ENCODE measurements at places on chromosomes 12 and 14.
A peak's percentile ranks its signal among the peaks of the same experiment; 100 is the strongest.

DNA sequence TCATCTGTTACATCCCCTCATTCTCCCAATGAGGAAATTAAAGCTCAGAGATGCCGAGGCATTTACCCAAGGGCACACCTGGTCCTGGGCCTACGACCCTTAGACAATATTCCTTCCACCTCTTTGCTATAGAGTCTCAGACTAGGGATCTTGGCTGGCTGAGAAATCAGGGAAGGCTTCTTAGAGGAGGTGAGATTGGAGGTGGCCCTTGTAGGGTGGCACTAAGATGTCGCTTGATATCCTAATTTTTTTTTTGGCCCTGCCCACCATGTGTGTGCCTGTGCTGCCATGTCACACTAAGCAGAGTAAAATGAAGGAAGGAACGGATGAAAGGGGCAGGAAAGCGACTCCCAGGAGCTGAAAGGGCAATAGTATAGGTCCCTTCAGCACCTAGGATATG lies 20.6 kb downstream of the BDKRB2 start:
- no peak for ATAC-seq

GRCh38 chr12:64566122-64566521 lies 44.2 kb upstream of the RASSF3 start:
- peak; percentile 57 for ATAC-seq

- ATAC-seq: no peak
Measured at GRCh38 chr12:53651737-53652136, 24.1 kb downstream of the ATP5MC2 start.

DNA sequence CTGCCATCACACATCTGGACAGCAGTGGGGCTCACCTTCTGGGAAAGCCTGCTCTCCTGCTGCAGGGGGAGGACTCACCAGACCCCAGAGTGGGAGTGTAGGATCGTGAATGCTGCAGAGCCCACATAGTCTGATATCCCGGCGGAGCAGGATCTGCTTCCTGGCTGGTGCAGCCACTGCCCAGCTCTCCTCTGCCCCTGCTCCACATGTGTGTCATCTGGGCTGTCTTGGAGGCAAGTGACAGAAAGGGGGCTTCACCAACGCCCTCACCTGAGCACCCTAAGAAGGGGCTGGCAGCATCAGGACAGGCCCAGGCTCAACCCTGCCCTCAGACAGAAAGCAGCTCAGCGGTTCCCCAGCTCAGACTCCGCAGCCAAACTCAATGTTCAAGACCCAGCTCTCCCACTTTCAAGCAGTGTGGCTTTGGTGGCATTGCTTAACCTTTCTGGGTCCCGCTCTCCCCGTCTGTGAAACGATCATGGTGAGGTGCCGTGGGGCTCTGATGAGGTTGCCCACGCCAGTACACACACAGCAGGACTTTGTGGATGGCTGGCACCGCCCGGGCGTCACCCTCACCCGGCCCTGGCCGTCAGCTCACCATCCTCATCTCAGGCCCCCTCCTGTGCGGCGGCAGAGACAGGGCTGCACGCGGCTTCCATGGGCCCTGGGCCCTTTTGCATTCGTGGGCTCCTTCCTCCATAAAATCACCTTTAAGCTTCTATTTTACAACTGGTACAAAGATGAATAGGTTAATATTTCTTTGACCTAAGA lies 91.0 kb upstream of the SFSWAP start:
- no peak for ATAC-seq

DNA sequence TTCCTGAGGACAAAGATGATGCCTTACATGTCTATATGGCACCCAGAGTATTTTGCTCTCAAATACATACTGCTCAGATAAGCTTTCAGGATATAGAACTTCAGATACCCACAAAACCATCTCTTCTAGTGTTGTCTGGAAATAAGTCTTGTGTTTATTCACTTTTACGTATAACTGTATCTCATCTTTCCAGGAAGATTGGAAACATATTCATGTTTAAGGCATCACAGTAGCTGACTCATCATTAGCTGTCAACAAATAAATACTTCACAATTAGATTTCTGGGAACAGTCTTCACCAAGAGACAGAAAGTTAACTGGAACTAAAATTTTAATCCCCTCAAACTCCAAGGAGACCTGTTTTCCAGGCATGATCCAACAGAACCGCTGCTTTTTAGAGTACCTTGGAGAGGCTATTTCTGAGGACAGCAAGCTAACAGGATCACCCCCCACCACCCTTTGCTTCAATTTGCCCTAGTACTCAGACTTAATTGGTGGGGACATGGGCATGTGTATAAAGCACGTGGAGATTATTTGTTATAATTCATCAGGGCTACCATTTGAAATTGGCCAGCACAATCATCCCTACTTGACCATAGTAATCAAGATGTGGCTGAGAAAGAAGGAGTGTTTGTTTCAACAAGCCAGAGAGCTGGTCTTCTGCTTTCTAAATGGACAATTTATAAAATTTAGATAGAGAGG lies 129.3 kb upstream of the HIF1A start:
- ATAC-seq: peak; percentile 51

- peak; percentile 4 for ATAC-seq
Measured at GRCh38 chr12:4031703-4032291, 158.6 kb upstream of the PARP11 start.

DNA sequence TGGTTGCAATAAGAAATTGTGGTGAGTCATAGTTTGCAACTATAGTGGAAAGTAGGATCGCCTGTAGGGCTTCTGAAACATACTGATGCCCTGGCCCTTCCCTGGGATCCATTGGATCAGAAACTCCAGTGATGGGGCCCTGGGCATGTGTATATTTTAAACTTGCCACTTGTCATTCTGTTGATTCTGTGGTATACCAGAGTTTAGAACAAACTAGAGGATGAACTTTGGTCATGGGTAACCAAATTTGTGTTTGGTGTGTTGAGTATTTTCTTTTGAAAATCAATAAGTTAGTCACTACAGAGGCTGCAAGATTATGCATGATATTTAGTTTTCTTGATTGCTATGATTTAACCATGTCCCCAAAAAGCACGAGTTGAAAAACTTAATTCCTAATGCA lies 142.2 kb downstream of the SLC15A5 start:
- ATAC-seq: no peak

GRCh38 chr14:68363843-68364767 lies 428.8 kb downstream of the ZFP36L1 start:
- ATAC-seq: peak; percentile 46

DNA sequence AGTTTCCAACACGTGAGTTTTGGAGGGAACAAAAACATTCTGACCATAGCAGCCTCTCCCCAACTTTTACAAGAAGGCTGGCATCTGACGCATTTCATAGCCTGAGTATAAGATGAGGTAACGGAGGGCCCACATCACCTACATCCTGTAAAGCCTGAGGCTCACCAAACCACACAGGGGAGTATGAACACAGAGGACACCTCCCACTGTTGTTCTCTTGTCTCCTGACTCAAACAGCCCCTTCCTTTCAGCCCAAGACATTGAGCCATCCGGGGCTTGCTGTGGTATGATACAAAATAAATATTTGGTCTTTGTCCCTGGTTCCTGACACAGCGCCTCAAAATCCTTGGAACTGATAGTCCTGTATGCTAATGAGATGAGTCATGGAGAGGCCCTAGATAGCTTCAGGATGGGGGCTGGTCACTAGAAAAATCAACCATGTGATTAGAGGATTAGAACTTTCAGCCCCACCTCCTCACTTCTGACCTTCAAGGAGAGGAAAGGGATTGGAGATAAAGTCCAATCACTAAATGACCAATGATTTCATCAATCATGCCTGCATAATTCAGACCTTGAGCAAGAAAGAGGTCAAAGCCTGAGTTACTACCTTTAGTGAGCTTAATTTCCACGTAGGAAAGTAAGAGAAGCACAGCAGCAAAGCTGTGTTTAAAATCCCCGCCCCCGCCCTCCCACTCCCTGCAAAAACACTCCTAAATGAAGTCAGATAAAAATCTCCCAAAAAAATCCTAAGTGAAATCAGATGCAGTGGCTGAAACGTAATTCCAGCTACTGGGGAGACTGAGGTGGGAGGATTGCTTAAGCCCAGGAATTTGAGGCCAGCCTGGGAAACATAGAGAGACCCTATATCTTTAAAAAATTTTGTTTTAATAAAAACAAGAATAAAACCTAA lies 236.4 kb downstream of the PCNX1 start:
- ATAC-seq: peak; percentile 21

GRCh38 chr12:25825446-25825845 lies 133.0 kb upstream of the RASSF8 start:
- no peak for ATAC-seq

- ATAC-seq: no peak
Measured at GRCh38 chr14:87785897-87786296, 207.1 kb downstream of the GALC start.

- ATAC-seq: no peak
Measured at GRCh38 chr12:131740626-131741025, 29.7 kb downstream of the SFSWAP start.

- ATAC-seq: no peak
Measured at GRCh38 chr14:77212097-77212870, 30.7 kb downstream of the TMEM63C start.

DNA sequence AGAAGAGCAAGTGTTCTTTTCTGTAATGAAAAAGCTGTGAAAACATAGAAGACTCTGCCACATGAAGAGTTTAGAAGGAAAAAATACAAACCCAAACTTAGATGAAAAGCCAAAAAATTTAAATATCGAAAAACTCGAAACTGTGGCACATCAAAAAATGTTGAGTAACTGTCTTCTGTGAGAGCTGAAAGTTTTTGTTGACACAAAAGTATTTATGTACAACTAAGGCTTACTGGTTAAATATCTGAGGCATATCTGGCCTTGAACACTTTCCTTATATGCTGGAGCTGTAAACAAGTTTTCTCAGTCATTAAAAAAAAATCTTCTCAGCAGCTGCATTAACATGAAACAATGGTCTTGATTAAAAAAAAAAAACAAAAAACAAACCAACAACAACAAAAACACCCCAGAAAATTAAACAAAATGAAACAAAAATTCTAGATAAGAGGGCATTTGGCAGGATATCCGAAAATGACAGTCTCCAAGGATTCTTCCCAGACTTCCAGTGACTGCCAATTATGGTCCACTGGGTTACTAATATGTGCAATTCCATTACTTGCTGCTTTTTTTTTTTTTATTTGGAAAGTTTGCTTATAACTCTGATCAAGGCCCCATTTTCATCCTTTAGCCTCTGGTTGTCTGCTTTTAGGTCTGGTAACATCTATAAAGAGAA lies 84.7 kb upstream of the PAWR start:
- ATAC-seq: no peak

DNA sequence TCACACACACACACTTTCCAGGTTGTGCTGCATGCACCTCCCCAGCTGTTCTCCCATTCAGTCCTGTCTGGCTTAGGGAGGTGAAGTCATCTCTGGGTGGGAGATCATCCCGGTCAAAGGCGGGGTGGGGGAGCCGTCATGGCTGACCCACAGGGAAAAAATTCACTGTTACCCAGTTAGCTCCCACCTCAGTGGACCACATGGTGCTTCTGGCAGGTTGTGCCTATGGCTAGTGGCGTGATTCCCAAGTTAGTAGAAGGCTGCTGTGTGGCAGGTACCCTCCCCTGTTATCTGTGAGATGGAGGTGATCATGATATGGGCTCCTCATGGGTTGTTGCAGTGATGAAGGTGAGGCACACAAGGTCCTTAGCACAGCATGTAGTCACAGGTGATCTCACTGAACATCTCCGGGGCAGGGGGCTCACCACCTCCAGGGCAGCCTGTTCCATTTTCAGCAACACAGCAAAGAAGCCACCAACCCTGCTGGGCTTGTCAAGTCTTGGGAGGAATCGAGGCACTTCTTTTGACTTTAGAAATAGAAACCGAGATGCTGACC lies 154.9 kb upstream of the CCND2 start:
- ATAC-seq: no peak

DNA sequence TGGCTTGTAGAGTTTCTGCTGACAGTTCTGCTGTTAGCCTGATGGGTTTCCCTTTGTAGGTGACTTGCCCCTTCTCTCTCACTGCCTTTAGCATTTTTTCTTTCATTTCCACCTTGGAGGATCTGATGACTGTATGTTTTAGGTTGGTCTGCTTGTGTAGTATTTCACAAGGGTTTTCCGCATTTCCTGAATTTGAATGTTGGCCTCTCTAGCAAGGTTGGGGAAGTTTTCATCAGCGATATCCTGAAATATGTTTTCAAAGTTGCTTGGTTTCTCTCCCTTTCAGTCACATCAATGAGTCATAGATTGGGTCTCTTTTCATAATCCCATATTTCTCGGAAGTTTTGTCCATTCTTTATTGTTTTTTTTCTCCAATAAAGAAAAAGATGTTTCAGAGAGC lies 11.4 kb downstream of the NOPCHAP1 start:
- no peak for ATAC-seq

Data from SK-N-SH treated with all-trans-retinoic acid at 6 μM for 48 hours (cell line).